ENCODE measurements at places on chromosomes 16 and 17. TPM values are rescaled to one million over a fixed set of nuclear protein-coding genes. Genes with fewer than 3 reads are reported as not detected.

TBC1D3I gene
- total RNA-seq, result not detected

IL34 gene
- total RNA-seq, result 6.1 TPM

NPIPA8 gene
- total RNA-seq, result not detected

DUS2 gene
- 11.4 TPM for total RNA-seq

MFAP4 gene
- total RNA-seq, result 4.0 TPM

IL21R gene
- total RNA-seq, result 0.14 TPM

BRIP1 gene
- total RNA-seq, result 0.88 TPM

ALOX12 gene
- not detected for total RNA-seq

C16orf74 gene
- 21.8 TPM for total RNA-seq

LPO gene
- 0.22 TPM for total RNA-seq

SLC52A1 gene
- total RNA-seq, result not detected

HASPIN gene
- total RNA-seq, result 19.6 TPM

LITAFD gene
- total RNA-seq, result not detected

PERCC1 gene
- total RNA-seq, result not detected

FOXN1 gene
- not detected for total RNA-seq

KRT222 gene
- not detected for total RNA-seq

ATF7IP2 gene
- 8.5 TPM for total RNA-seq

PYY gene
- total RNA-seq, result not detected

TMEM88 gene
- 10.7 TPM for total RNA-seq

Data from placental pericyte (primary cell).